ENCODE measurements at places on chromosomes 6 and 20. TPM values are rescaled to one million over a fixed set of nuclear protein-coding genes. Genes with fewer than 3 reads are reported as not detected.

EYA4 gene
- total RNA-seq = 2.0 TPM

CDH26 gene
- 0.28 TPM for total RNA-seq

MYLK2 gene
- total RNA-seq = under 0.01 TPM

SUPT3H gene
- 8.1 TPM for total RNA-seq

CHRNA4 gene
- total RNA-seq = not detected

MCHR2 gene
- total RNA-seq = not detected

NDUFAF4 gene
- 7.0 TPM for total RNA-seq

TCP1 gene
- 264 TPM for total RNA-seq

CD24 gene
- total RNA-seq = 12.3 TPM

EYA2 gene
- total RNA-seq = 0.28 TPM

MTRF1L gene
- total RNA-seq = 19.7 TPM

LY6G6D gene
- total RNA-seq = not detected

FNDC1 gene
- 0.19 TPM for total RNA-seq

FRK gene
- total RNA-seq = 0.85 TPM

SASH1 gene
- 71.7 TPM for total RNA-seq

AKIRIN2 gene
- total RNA-seq = 18.4 TPM

GPR6 gene
- not detected for total RNA-seq

PHACTR3 gene
- not detected for total RNA-seq

LHFPL5 gene
- not detected for total RNA-seq

PBOV1 gene
- not detected for total RNA-seq

SIGLEC1 gene
- under 0.01 TPM for total RNA-seq

BANF2 gene
- not detected for total RNA-seq

GJA10 gene
- not detected for total RNA-seq

BCAS4 gene
- total RNA-seq = 15.8 TPM

ECT2L gene
- total RNA-seq = not detected

HINT3 gene
- 18.0 TPM for total RNA-seq

TNXB gene
- total RNA-seq = 10.4 TPM

All from regular cardiac myocyte (primary cell).